ENCODE measurements at places on chromosomes 6 and 20. TPM values are rescaled to one million over a fixed set of nuclear protein-coding genes. Genes with fewer than 3 reads are reported as not detected.
A peak's percentile ranks its signal among the peaks of the same experiment; 100 is the strongest.

PPP1R16B gene
- 36.5 TPM for total RNA-seq

GRCh38 chr6:17035257-17036064 lies 66.4 kb upstream of the STMND1 start:
- 0 out of 2 replicates have a peak, but pooled peaks cover 3% of the 10 kb centered on the region for H3K4me1 ChIP-seq
- no peak for DNase-seq
- no peak overlapping the region for H3K27ac ChIP-seq

RAB44 gene
- not detected for total RNA-seq

- H3K27me3 ChIP-seq: no peaks in the 10 kb centered on the region
- H3K4me1 ChIP-seq: no peaks in the 10 kb centered on the region
- DNase-seq: no peak
- H3K36me3 ChIP-seq: no peaks in the 10 kb centered on the region
These were observed 522.5 kb downstream of the EPM2A start for GRCh38 chr6:145212813-145213212.

- no peaks in the 10 kb centered on the region for H3K36me3 ChIP-seq
- no peak overlapping the region for H3K27ac ChIP-seq
- no peak overlapping the region for H3K4me3 ChIP-seq
- H3K4me1 ChIP-seq: peaks cover 9% of the 10 kb centered on the region
- DNase-seq: no peak
- H3K27me3 ChIP-seq: no peaks in the 10 kb centered on the region
These were observed 648.4 kb downstream of the QKI start for GRCh38 chr6:164062872-164063271.

GRCh38 chr6:38797391-38797790 lies 82.3 kb downstream of the DNAH8 start:
- no peak overlapping the region for H3K4me3 ChIP-seq
- H3K27ac ChIP-seq: no peak overlapping the region
- H3K36me3 ChIP-seq: no peaks in the 10 kb centered on the region
- peaks cover 6% of the 10 kb centered on the region for H3K4me1 ChIP-seq
- H3K27me3 ChIP-seq: no peaks in the 10 kb centered on the region
- DNase-seq: no peak

DNA sequence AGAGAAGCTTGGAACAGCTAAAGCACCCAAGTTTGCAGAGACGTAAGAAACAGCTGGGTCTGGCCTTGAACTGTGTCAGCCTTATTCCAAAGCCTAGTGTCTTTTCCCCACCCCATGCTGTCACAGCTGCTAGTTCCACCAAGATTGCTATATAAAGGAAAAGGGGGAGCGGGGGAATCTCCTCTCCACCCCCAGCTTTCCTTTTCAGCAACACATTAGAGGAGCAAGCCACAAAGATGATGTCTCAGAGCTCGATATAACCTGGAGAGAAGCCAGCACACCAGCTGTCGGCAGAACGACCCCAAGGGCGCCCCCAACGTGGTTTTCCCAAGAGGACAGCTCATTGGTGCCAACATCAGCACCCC lies 36.5 kb downstream of the ATP9A start:
- no peaks in the 10 kb centered on the region for H3K4me1 ChIP-seq
- DNase-seq: peak; percentile 25
- H3K27ac ChIP-seq: no peak overlapping the region
- H3K27me3 ChIP-seq: peaks cover 5% of the 10 kb centered on the region
- no peaks in the 10 kb centered on the region for H3K36me3 ChIP-seq
- no peak overlapping the region for H3K4me3 ChIP-seq

- DNase-seq: no peak
- H3K4me1 ChIP-seq: no peaks in the 10 kb centered on the region
- no peak overlapping the region for H3K4me3 ChIP-seq
- H3K27me3 ChIP-seq: no peaks in the 10 kb centered on the region
- no peak overlapping the region for H3K27ac ChIP-seq
- peaks cover 17% of the 10 kb centered on the region for H3K36me3 ChIP-seq
These were observed 4.0 kb downstream of the ABT1 start for GRCh38 chr6:26600759-26601158.

DNA sequence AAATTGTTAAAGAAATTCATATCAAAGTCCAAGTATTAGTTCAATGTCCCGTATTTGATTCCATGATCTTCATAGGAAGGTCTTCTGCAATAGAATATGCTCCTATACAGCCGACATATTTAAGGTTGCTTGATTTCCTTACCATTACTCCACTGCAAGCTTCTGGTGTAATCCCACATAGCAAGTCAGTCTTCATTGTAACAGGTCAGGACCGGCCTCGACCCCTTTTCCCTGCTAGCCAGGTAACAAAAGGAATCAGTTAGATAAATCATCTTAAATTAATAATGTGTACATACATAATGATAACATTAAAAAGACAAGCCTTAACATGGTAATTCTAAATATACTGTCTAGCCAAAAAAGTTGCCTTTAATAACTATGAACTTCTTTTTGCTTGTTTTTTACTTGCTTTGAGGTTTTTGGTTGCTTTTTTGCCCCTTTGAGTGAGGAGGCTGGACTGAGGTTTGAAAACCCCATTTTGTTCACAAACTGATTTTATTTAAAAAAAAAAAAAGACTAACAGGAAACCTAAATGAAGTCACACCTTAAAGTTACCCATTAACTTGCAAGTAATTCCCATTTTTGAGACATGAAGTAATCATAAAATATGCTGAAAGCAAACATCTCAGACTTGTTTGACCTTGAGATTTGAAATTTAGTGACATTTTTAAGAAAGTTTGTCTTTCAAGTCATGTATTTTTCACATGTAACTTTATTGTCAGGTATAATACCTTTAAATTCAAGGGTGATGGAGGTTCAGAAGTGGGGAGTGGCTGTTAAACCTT lies 19.2 kb upstream of the SNX14 start:
- DNase-seq: no peak
- peaks cover 100% of the 10 kb centered on the region for H3K36me3 ChIP-seq
- H3K27ac ChIP-seq: no peak overlapping the region
- no peaks in the 10 kb centered on the region for H3K27me3 ChIP-seq
- no peak overlapping the region for H3K4me3 ChIP-seq

DNA sequence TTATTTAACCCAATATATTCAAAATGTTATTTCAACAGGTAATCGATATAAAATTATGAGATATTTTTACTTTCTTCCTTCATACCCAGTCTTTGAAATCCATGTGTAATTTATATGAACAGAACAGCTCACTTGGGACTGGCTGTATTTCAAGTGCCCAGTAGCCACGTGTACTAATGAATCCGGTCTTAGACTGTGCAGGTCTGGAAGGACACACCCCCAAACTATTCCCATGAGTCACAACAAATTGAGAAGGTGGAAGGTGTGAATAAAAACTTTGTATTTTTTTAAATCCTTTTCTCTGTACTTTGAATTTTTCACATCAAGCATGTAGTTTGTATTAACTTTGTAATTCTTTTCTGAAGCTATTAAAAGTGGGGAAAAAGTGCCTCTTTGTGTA lies 2.8 kb downstream of the UNC5CL start:
- no peaks in the 10 kb centered on the region for H3K27me3 ChIP-seq
- no peak overlapping the region for H3K4me3 ChIP-seq
- H3K36me3 ChIP-seq: no peaks in the 10 kb centered on the region
- 0 out of 2 replicates have a peak, but pooled peaks cover 3% of the 10 kb centered on the region for H3K4me1 ChIP-seq

CAGE1 gene
- not detected for total RNA-seq

COL19A1 gene
- total RNA-seq: 6.1 TPM

DNA sequence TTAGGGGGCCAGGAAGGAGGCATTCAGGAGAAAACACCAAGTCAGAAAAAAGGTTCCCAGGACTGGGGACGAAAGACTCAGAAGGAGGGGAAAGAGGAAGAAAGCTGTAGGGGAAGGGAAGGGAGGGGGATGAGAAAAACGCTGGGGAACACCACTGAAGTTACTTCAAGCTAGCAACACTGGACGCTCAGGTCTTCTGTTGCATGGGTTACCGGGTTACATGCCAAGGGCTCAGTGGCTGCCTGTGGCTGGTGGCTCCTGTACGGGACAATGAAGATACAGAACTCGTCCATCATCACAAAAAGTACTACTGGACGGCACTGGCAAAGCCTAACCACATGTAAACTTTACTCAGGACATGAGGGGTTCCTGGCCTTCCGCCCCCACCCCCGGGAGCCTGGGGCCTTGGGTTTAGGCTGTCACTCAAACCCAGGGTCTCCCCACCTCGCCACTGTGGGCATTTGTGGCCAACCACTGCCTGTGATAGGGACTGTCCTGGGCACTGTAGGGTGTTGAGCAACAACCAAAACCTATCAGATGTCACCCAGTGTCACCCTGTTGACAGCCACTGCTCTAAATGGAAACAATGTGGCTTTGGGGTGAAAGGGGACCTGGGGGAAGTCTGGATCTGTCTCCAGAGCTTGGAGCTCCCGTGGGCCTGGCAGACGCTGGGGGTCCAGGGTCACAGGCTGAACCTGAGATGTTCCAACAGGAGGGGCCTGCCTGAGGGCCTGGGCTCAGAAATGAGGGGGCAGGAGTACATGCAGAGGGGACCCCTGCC lies 40.3 kb upstream of the CD93 start:
- peak overlapping the region; percentile 16 for H3K27ac ChIP-seq
- H3K27me3 ChIP-seq: no peaks in the 10 kb centered on the region
- H3K4me1 ChIP-seq: peaks cover 40% of the 10 kb centered on the region

GRCh38 chr6:131682442-131682841 lies 18.8 kb downstream of the OR2A4 start:
- DNase-seq: no peak
- no peaks in the 10 kb centered on the region for H3K27me3 ChIP-seq
- no peak overlapping the region for H3K27ac ChIP-seq
- no peaks in the 10 kb centered on the region for H3K36me3 ChIP-seq
- no peaks in the 10 kb centered on the region for H3K4me1 ChIP-seq

DNA sequence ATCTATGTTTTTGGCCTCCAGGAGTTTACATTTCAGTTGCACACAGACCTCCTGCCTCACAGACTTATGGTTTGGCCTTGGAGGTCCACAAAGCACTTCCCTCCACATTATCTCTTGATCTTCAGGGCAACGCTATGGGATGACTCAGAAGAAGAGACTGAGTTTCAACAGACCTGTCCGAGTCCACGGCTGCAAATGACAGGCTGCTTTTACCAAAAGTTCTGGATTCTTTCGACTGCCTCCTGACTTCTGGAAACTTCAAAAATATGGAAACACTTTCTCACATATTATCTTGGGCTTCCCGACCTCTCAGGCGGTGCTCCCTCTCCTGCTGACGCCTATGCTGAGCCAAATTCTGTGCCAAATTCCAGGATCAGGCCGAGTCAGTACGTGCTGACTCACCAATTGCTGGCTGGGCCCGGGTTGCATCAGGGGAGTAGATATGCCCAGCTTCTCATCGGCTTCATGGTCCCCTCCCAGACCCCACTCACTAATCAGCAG lies 190.2 kb downstream of the BMP7 start:
- H3K27me3 ChIP-seq: peaks cover 15% of the 10 kb centered on the region
- H3K4me1 ChIP-seq: no peaks in the 10 kb centered on the region
- no peak overlapping the region for H3K4me3 ChIP-seq
- no peak overlapping the region for H3K27ac ChIP-seq
- no peak for DNase-seq

- H3K36me3 ChIP-seq: no peaks in the 10 kb centered on the region
- H3K27me3 ChIP-seq: no peaks in the 10 kb centered on the region
- no peak overlapping the region for H3K4me3 ChIP-seq
- no peak for DNase-seq
- H3K27ac ChIP-seq: no peak overlapping the region
These were observed 33.4 kb upstream of the PLN start for GRCh38 chr6:118514689-118515088.

MLIP gene
- 2.8 TPM for total RNA-seq

DNA sequence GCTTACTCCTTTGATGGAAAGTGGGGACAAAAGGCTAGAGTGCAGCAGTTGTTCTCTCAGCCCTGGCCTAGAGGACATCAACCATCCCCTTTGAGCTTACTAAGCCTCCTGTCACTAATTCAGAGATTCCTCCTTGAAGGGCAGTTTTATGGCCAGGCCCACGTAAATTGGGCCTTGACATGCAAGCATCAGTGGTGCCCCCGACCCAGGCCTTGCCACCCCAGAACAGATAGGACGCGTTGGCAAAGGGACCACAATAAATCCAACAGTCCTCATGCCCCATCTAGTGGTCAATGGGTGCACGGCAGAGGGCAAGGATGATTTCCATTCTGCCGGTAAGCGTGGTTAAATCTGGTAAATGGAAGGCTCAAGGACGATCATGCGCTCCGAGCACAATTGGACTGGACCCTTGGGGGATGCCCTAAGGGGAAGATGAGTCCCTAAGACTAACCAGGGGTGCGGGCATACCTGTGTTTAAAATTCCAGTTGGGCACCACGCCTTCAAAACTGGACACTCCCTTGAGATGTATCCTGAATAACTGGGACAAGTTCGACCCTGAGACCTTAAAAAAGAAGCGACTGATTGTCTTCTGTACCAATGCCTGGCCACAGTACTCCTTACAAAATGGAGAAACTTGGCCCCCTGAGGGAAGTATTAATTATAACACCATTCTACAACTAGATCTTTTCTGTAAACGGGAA lies 32.6 kb downstream of the CEP85L start:
- H3K4me1 ChIP-seq: no peaks in the 10 kb centered on the region
- H3K36me3 ChIP-seq: 0 out of 2 replicates have a peak, but pooled peaks cover 4% of the 10 kb centered on the region
- no peaks in the 10 kb centered on the region for H3K27me3 ChIP-seq
- no peak overlapping the region for H3K27ac ChIP-seq
- no peak overlapping the region for H3K4me3 ChIP-seq
- peak; percentile 11 for DNase-seq

DNA sequence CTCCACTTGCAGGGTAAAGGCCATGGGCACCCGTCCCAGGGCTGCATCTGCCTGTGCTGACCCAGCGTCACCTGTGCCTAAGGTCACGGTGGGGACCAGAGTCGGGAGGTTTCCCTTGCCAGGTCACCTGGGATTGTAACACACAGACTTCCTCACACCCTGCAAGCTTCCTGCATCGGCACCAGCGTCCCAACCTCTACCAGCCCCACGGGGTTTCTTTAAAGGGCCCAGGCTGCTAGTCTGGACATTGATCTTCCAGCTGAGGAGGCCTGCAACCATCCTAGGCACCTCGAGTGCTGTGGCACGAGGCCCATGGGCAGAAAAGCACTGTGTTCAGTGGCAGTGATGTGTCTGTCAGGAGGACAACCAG lies 12.6 kb downstream of the ACSS1 start:
- H3K4me1 ChIP-seq: peaks cover 6% of the 10 kb centered on the region
- H3K36me3 ChIP-seq: no peaks in the 10 kb centered on the region
- H3K27me3 ChIP-seq: peaks cover 13% of the 10 kb centered on the region
- no peak for DNase-seq

DNA sequence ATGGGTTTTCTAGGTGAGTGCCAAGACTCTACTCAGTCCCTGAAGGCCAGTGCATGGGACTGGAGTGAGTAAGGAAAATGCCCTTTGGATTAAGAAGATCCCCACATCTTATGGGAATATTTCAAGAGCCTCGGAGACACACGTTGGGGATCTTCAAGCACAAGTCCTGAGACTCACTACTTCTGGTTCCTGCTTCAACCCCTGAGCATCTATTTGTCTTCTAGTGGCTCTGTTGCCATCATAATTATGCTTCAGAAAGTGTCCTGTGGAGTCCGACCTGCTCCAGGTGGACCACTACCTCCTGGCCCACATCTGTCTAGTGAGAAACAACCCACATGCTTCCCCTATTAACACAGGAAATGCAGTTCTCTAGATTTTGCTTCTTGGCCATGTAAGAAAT lies at the start of gene OR5V1:
TSS of gene OR5V1 (minus strand) at position 101 of the 400 bp plus-strand sequence. CDS start 12,670 bp downstream, outside the sequence.
- no peak within 1 kb of the TSS for H3K27ac ChIP-seq
- H3K36me3 ChIP-seq: no peaks in the 10 kb centered on the region
- DNase-seq: no peak
- no peak within 1 kb of the TSS for H3K4me3 ChIP-seq
- no peaks in the 10 kb centered on the region for H3K4me1 ChIP-seq

All from SJCRH30 (cell line).